ENCODE measurements at places on chromosomes 7 and 10.

GRCh38 chr10:95850791-95851190 lies 57.0 kb upstream of the CC2D2B start:
- DNase-seq: no peak

GRCh38 chr7:43769281-43769680 lies 10.8 kb downstream of the BLVRA start:
- DNase-seq: no peak

DNA sequence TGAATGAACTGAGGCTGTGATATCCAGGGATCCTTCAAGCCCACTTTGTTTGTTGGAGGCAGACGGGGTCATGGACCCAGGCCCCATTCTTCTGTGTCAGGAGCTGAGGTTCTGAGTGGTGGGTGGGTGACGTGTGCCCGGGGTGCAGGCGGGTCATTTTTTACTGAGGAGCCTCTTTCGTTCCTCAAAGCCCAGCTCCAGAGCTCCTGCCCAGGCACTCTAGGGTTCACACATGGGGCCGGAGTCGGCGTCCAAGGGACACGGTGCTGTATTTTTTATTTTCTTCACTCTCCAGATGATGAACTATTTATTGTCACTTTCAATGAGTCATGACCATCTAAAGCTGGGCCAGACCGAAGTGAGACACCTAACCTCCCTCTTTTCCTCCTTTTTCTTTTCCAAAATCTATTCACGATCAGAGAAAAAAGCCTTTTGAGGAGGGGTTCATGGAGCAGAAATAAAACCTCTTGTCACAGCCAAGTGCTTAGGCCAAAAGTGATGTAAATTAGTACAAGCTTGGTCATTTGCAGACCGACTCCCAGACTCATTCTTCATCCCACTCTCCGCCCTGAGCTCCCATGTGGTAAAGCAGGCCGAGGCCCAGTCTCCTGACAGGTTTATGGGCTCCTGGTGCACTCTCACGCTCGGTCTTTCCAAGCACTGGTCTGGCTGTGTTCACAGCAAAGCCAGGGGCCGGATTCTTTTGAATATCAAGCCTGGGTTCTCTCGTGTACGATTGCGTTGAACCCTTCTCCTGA lies 41.4 kb upstream of the PITRM1 start:
- no peak for DNase-seq

GRCh38 chr10:84452003-84452402 lies 123.6 kb downstream of the CCSER2 start:
- no peak for DNase-seq

- peak; percentile 65 for DNase-seq
Measured at GRCh38 chr7:17130281-17131059, 168.0 kb upstream of the AHR start.

All from neural progenitor cell (in vitro differentiated cells).